ENCODE measurements at places on chromosomes 16 and 17.

- DNase-seq, result peak; percentile 55
Observed at GRCh38 chr17:77516902-77517301, 376.1 kb downstream of the SEC14L1 start.

- no peak for DNase-seq
Observed at GRCh38 chr16:89145406-89146161, 26.0 kb upstream of the CDH15 start.

DNA sequence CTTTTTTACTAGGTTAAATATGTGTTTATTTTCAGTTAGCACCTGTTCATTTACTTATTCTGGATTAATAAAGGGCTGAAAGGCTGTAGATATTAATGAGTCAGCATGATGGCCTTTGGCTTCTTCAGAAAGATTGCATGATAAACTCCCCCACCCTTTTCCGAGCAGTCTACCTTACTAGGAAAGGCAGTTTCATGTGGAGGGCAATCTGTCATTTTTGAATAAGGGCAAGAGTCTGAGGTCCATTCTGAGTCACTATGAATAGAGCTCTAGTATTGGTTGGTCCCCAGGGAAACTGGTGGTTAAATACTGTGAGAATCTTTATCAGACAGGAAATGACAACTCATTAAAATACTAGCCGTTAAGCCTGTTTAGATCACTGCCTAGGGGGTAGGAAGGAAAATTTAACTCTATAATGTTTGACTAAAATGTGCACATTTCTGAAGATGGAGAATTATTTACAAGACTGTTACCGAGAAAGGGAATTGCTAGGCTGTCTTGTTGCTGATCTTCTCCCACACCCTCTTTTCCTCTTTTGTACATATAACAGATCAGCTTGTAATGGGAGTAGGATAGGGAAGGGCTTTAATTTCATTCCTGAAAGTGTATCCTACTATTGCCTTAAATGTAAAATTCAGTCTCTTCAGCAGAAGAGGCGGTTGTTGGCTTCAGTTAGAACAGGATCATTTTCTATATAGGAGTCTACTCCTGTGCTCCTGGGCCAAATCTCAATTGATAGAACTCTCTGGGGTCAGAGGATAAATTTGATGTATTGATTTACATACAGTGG lies 63.3 kb downstream of the TUBD1 start:
- DNase-seq, result no peak

DNA sequence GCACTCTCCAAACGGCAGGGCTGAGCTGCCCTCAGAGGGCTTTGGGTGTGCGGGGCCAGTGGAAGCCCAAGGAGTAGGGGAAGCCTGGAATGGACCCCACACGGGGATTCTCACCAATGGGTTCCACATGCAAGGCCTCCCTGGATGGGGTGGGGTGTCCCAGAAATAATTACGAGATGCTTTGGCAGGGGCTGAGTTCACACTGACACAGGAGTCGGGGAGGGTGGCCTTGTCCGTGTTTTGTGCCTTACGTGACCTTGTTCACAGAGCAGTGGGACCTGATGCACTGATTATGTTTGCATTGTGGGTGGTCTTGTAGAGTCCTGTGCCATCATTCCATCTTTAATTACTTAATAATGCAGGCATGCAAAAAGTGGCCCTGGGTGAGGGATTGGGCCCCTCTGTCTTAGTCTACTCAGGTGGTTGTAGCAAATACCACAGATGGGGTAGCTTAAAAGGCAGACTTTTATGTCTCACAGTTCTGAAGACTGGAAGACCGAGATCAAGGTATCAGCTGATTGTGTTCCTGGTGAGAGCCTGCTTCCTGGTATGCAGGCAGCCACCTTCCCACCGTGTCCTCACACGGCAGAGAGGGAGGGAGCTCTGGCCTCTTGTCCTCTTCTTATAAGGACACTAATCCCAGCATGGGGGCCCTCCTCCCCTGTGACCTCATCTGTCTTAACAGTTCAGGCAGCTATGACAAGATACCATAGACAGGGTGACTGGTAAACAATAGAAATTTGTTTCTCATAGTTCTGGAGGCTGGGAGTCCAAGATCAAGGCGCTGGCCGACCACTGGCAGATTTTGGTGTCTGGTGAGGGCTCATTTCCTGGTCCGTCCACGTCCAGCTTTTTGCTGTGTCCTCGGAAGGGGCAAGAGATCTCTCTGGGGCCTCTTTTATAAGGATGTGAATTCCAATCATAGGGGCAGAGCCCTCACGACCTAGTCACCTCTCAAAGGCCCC lies 239.4 kb downstream of the IRF8 start:
- DNase-seq, result no peak

- no peak for DNase-seq
Observed at GRCh38 chr16:66152181-66152580, 214.3 kb upstream of the CDH5 start.

All from activated CD4-positive, alpha-beta T cell treated with anti-CD3 and anti-CD28 coated beads for 48 hours (primary cell).